Tibial nerve (tissue), 4 donors: ENCODE measurements at places on chromosomes 2 and 18. TPM values are rescaled to one million over a fixed set of nuclear protein-coding genes. Genes with fewer than 3 reads are reported as not detected.

G6PC2 gene
- total RNA-seq = not detected

ALPI gene
- not detected for total RNA-seq

- DNase-seq = no peak
Observed at GRCh38 chr2:28381225-28382180, 11.2 kb upstream of the FOSL2 start.

GRCh38 chr2:62234755-62235655, 39.1 kb downstream of the B3GNT2 start:
- DNase-seq = no peak

DNA sequence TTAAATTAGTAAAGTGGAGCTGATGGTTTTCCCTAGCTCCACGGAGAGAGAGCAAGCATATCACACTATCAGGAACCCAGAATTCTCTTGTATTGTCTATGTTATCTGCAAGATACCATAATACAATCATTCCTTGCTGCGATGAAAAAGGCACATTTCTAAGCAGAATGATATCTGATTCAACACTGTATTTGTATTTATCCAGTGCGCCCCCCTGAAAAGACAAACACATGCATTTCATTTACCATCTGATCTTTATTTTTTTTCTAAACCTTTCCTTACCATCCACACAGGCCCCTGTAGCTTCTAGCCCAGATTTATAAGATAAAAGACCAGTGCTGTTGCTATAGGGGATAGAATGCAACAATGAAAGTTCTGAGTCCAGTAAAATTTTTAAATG, 420.6 kb downstream of the TDRD15 start:
- no peak for DNase-seq

DNA sequence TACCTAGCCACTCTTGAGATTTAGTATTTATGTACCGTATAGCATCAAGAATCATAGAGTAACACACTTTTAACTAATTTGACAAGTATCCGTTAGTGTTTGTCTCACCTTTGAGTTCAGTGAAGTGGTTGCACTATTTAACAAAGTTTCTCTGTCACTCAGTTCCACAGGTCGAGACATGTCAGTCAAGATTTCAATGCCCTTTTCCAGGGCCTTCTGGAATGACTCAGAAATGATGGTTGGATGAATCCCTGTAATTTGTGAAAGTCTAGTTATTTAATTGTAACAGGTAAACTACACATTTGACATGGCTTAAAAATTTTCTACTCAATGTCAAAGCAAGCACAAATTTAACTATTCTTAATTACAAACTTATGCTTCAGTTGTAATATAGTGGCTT, 9.7 kb downstream of the CCT4 start:
- DNase-seq = no peak

- no peak for DNase-seq
Observed at GRCh38 chr2:150769421-150769820, 282.0 kb upstream of the RND3 start.
